ENCODE measurements at places on chromosomes 5 and 9.

- no peak for DNase-seq
Measured at GRCh38 chr5:50653946-50654345, 12.5 kb upstream of the PARP8 start.

DNA sequence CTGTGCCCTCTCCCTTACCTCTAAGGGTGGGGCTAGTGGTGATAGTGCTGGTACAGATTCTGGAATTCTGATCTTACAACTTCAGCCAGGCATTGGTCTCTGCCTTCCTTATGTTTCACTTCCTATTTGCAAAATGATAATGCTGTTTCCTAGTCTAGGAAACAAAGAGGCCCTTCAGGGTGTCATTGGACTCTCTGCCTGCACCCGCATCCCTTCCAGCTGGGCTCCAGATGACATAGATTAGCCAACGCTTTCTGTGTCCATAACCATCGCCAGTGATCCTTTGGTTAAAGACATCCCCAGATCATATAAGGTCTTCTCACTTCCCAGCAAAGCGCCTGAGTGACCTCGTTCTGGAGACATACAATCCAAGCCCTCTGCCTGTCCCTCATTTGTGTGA is 180.7 kb downstream of the ERCC6L2 start:
- DNase-seq = no peak

GRCh38 chr5:116759860-116760640 is 185.4 kb upstream of the SEMA6A start:
- no peak for DNase-seq

GRCh38 chr5:96875791-96876291 is 459 bp upstream of the ERAP2 start:
- DNase-seq = no peak

DNA sequence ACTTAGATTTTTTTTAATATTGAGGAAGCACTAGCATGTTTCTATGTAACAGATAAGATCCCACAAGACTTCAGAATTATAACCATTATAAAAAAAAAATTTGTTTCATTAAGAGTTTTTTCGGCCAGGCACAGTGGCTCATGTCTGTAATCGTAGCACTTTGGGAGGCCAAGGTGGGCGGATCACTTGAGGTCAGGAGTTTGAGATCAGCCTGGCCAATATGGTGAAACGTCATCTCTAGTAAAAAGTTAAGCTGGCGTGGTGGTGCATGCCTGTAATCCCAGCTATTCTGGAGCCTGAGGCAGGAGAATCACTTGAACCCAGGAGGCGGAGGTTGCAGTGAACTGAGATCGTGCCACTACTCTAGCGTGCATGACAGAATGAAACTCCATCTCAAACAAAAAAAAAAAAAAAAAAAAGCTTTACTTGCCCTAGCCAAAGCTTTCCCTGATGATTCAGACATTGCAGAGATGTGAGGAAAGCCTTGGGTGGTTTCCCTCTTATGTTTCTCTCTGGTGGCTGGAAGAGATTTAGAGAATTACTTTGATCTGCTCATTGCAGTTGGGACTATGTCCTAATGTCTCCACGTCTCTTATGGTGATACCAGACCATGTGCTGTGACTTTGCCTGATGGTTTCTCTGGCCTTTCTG is 65.4 kb downstream of the EGFLAM start:
- no peak for DNase-seq

DNA sequence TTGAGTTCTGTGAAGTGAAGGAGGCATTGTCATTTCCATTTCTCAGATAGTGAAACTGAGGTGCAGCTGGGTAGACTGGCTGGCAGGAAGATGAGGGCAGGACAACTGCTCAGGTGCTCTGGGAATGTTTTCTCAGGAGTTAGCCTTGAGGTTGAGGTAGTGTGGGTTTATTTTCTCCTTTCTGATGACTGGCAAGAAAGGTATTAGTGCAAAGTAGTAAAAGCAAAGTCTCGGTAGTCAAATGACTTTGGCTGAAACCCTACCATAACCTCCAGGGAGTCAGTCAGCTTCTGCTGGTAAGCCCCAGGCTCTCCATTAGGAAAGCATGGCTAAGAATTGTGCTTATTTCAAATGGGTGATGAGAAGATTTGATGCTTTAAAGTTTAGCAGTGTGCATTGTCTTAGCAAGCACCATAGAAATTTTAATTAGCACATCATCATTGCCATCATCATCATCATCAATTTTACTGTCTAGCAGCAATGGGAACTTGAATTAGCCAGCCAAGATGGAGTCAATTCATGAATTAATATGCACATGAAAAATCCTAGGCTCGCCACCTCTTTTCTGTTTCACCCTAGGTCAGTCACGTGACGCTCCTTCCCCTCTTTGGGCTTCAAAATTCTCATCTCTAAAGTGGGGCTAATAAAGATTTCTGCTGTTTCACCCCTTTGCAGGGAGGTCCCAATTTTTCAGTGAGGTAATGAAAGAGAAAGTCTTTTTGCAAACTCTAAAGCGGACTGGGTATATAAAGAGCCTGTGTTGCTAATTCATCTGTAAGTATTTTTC is 10.7 kb upstream of the PAPPA start:
- DNase-seq = no peak

DNA sequence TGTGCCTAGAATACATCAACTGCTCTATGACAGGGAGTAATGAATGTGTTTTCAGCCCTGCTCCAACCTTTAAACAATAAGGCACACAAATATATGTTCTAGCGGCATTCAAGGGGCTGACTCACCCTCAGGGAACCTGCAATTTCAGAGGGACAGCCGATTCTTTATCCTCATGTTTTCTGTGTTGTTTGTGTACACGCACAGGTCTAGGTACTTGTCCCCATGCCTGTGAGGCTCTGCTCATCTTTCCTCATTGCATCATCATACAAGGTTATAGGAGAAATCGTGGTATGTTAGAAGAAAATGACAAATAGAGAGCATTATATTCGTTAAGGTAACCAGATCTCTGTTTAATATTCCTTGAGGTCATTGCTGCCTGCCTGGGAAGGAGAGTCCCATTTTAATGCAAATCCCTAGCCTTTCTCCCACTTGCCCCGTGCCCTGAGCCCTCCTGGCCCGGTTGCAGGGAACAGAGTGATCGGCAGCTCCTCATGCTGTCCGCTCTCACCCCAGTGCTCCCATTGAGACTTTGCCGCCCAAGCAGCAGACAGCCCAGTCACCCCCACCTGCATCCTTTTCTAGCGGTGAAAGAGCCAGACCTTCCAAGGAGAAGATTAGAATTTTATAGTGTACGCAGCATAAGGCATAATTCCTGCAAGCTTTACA is 14.6 kb downstream of the MAP1B start:
- no peak for DNase-seq

GRCh38 chr9:87698069-87698809 is 27.7 kb upstream of the CTSL start:
- no peak for DNase-seq

DNA sequence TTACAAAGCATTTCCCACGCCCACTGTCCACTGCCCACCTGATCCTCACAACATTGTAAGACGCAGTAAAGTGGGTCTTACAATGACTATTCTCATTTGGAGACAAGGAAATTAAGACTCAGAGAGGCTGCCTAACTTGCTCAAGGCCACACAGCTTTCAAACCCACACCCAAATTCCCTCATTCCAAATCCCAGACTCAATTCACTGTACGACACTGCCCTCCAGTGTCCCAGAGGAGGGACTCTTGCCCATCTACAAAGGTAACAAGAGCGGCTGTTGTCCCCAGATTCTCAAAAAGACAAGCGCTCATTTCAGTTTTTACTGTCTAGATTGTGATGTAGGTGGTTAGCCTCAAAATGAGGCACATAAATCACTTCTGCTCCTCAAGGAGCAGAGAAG is 184.6 kb downstream of the ACTL7B start:
- no peak for DNase-seq

DNA sequence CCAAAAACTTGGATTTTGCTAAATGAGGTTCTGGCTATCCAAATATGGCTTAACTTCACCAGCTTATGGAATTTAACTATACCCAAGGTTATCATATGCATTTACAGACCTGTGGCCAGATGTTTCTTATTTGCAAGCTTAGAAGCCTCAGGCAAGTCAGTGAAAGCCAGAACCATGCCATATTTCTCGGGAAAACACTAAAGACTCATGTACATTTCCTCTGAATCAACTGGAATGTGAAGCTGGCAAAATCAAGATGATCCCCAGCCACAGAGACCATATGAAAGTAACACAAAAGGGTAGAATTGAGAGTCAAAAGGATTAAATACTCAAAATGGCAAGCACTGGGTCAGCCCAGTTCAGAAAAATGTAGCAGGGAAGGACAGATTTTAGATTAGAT is 76.4 kb upstream of the SLC1A1 start:
- DNase-seq = no peak

DNA sequence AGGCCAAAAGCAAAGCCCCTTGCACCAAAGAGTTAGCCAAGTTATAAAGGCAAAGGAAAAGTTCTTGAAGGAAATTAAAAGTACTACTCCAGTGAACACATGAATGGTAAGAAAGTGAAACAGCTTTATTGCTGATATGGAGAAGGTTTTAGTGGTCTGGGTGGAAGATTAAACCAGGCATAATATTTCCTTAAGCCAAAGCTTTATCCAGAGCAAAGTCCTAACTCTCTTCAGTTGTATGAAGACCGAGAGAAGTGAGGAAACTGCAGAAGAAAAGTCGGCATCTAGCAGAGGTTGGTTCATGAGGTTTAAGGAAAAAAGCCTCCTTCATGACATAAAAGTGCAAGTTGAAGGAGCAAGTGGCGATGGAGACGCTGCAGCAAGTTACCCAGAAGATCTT is 3.1 kb upstream of the NUDT12 start:
- no peak for DNase-seq

DNA sequence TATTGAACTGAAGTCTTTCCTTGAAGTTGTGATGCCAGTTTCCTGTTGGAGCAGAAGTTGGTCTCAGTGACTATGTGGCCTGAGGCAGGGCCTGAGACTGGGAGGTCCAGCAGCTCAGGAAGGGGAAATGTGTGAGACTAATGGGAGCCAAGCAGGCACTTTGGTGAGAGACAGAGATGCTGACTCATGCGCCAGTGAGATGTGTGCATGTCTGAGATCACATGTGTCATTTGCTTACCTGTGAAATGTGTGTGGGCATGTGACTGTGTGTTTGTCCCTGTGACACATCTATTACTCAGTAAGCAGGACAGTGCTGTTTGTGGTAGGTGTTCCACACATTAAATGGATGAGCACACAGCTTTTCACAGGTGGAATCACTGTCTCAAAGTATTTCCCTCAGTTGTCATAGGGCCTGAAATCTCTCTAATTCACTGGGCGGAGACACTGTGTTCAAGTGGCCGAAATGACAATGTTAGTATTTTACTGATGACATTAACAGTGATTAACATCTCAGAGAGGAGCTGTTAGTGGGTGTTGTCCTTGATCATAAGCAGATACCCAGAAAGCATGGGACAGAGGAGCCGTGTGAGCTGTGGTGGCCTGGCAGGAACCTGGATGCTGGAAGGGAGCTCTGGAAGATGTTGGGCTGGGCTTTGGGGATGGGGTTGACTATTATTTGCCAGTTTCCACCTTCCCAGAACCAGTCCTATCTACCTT is 7.4 kb downstream of the NPR2 start:
- no peak for DNase-seq

DNA sequence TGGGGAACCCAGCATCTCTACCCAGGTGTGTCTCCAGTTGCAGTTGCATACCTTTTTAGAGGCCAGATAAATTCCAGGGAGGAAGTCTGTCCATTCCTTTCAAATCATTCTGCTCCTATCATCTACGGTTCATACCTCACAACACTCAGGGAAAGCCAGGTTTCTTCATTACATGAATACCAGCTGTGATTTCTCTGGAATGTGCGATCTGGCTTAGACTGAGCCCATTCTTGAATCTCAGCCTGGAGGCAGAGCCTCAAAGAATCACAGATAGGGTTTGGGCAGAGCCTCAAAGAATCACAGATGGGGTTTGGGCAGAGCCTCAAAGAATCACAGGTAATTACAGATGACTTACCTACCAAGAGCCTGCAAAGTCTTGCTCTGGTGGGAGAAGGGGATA is 7.2 kb downstream of the P4HA2 start:
- DNase-seq = no peak

GRCh38 chr5:172597755-172598155 is 43.3 kb upstream of the NEURL1B start:
- DNase-seq = no peak

DNA sequence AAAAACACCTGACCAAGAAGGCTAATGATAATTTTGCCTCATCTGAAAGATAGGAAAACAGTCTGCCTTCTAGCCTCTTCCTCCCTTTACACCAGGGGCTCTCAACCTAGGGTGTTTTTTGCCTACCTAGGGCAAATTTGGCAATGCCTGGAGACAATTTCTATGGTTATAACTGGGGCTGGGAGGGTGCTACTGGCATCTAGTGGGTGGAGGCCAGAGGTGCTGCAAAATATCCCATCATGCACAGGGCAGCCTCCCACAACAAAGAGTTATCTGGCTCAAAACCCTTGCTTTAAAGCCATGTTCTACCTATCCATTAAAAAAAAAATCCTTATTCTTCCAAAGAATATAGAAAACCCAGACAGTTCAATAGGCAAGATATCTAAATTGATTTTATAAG is 45.0 kb upstream of the NR3C1 start:
- DNase-seq = no peak

DNA sequence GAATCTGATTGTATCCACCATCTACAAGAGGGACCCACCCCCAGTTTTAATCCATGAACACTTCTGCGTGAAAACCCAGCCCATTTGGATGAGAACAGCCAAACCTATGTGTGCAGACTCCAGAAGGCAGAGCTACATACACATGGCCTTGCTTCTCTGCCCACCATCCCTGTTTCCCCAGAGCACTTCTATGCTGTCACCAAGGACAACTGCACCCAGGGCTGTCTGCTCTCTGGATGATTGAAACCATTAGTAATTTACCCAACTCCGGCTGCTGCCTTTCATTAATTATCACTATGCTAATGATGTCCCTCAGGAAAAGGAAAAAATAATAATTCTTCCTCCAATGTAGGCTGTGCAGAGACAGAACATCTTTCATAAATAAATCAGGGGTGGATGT is 8.9 kb downstream of the CARTPT start:
- DNase-seq = no peak

DNA sequence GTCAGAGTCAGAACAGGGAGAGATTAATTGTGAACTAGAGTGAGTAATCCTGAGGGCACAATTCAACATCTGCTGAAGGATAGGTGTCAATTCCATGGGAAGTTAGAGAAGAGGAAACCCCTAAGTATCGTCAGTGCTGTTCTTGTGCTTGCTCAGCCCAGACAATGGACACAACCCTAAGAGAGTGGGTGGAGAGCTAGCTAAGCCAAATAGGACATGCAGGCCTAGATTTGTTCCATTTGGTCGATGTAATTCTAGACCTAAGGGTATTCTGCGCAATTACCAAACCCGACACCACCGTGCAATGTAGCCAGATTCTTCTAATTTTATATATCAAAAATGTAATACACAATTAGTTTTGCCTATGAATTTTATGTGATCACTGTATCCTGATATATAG is 431.6 kb downstream of the SH3GL2 start:
- no peak for DNase-seq

GRCh38 chr9:117368684-117369230 is 46.1 kb downstream of the ASTN2 start:
- DNase-seq = no peak

- DNase-seq = no peak
Measured at GRCh38 chr5:96958977-96959376, 23.1 kb downstream of the LNPEP start.

All from stimulated activated CD8-positive, alpha-beta memory T cell treated with anti-CD3 and anti-CD28 coated beads, Interleukin-7, amount 100 ng/mL, for 1 hour (primary cell).